ENCODE measurements at places on chromosomes 3 and 15.

GRCh38 chr3:174376346-174376745 lies 482.8 kb upstream of the NAALADL2 start:
- no peak for DNase-seq

GRCh38 chr15:80607287-80607980 lies 87.7 kb upstream of the ABHD17C start:
- no peak for DNase-seq

DNA sequence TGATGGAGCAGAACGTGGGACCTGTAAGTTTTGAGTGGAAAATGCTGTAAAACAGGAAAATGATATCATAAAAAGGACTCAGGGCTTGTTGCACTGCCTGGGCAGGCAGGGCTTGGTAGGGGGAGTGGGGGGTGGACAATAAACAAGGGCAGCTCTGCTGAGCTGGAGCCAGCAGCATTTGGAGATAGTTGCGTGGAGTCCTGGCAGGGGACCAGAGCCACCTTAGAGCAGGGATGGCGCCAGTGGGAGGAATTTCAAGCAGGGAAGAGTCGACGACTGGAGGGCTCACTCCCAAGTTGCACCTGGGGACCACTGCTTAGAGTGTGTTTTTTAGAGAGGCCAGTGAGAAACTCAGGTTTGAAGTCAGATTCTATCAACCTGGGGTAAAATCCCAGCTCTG lies 22.7 kb upstream of the FRMD4B start:
- DNase-seq = no peak

GRCh38 chr3:141940194-141940776 lies 63.8 kb downstream of the ATP1B3 start:
- no peak for DNase-seq

DNA sequence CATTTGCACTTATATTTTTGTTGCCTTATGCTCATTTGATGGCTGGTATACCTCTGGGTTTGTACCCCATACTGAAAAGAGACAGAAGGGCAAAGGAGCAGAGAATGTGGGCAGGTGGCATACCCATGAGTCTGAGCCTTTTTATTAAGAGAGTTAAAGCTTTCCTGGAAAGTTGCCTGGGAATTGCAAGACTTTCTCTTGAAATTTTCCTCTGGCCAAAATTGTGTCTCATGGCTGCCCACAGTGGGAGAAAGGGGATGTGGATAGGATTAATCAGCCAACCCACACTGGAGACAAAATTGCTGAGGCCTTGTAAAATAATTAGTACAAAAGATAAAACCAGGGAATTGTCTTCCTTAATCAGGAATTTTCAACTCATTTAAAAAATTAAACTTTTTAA lies 8.2 kb upstream of the NMD3 start:
- DNase-seq = no peak

DNA sequence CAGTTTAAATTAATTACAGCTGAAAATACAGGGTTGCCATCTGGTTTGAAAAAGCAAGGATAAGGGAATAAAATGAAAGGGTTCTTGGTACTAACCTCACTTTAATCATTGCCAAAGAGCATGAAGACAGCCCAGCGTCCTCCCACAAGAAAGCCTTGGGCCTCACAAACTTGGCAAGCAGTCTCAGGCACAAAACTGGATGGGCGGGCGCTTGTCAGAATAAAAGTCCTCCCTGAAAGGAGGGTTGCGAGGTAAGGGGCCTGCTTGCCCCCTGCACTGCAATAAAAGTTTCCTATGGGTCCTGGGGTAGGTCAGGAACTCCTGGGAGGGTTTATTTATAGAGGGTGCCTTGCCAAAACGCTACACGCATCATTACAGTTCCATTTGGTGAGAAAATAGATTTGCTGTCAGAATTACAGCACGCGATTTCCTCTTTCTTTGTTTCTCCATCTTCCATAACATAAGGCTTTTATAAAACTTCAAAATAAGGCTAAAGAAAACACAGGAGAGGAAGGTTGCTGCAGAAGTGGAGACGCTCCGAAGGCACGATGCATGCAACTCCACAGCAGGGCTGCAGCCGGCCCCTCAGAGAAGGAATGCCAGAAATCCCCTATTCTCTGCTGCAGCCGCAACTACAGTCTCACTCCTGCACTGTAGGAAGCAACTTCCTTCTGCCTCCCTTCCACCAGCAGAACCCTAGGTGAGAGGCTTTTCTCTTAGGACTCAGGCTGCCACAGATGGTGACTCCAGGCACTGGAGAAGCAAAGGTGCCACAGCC lies 61.3 kb downstream of the VGLL4 start:
- DNase-seq = no peak

DNA sequence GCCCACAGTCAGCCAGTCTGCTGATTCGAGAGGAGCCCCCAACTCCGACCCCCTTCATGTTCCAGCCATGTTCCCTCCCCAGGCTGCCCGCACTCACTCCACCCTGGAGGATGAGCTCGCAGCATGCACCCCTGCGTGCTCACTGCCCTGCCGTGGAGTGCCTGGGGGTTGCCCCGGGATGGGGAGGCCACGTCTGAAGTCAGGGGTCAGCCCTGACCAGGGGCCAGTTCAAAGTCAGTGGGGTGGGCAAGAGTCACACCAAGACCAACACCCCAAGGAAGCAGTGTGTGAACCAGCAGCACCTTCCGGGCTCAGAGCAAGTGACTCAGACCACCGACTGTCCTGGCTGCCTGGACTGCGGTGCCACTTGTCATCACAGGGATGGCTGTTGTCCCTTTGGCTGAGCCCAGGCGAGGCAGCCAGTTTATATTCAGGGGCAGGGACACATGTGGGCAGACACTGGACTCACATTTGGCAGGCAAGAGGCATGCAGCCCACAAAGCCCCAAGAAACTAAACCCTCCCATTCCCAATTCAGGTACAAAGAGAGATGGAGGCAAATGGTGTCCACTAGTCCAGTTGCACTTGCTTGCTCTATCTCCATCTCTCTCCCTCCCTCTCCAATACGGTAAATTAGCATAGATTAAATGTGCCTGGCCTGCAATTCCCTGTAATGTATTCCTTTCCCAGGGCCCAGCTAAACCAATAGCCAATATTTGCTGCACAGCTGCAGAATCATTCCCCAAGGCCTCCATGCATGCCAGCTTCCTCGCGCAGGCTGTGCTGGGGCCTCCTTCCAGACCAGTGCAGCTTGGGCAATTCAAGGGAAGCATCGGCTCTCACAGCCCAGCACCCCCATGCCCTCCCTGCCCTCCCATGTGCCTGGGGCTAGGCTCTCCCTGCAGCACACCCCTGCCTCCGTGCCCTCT lies 135.7 kb upstream of the IQSEC1 start:
- DNase-seq = peak; percentile 52

GRCh38 chr3:54994111-54994513 lies 66.3 kb upstream of the LRTM1 start:
- DNase-seq = peak; percentile 76

DNA sequence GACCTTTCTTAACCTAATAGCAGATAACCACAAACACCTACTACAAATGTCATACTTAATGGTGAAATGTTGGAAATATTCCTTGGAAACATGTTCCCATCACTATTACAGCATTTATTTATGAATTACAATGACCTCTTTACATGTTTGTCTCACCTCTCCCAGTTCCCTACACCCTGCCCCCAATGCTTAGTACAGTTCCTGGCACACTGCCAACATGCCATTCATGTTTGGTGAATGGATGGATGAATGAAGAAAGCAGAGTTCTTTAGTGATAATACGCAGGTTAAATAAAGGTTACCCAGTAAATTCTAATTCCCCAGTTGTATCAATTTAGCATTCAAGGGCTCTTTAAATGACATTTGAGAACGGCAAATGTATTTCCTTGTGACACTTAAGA lies 259.9 kb upstream of the ATP11B start:
- DNase-seq = no peak

DNA sequence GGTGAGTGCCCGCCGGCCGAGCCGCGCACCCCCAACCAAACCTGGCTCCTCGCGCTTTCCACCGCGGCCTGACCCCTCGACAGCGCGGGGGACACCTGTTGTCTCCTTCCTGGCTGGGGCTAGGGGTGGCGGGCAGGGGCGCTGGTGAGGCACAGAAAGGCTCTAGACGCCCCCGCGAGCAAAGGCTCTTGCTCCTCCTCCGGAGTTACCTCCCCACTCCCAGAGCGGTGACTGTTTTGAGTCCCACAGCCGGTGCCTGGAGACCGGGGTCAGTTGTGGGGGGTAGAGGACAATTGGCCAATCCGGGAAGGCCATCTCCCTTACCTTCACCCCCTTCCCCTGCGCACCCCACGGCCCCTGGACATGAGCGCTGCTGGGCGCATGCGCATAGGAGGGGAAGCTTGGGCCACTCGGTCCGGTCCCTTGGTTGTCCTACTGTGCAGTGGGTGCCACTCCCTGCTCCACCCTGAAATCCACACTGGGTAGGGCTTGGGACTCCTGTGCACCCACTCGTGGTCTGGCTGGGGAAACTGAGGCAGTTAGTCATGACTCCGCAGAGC lies 554 bp downstream of the CHST13 start:
- no peak for DNase-seq

DNA sequence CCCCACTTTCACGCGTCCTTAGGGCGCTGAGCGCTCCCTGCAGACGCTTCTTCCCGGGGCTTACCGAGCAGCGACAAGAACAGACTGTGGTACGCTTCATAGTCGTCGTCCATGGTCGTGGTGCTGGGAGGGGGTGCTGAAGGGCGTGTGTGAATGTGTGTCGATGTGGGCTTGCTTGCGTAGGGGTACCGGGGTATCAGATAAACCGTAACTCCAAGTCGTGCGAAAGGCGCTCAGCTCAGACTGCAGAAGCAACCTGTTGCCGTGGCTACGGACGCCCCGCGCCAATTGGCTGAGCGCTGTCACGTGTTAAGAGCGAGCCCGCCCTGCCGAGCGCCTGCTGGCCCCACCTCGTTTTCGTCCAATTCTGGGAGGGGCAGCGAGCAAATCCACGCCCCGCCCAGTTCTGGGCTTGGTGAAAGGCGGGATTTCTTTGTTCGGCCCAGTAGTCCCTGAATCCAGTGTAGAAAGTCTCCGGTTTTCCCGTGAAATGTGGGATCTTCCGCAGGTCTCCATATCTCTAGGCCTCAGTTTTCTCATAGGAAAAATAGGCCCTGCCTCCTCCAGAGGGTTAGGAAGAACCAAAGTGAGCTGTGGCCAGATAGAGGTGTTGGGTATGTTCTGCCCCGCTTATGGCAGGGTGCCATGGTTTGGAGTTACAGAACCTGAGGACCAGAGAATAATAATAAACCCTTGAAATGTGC lies at the start of gene EFCAB12:
TSS of gene EFCAB12 (minus strand) at position 261 of the 704 bp plus-strand sequence. CDS start at position 113, 148 bp downstream.
- peak; percentile 95 for DNase-seq

- no peak for DNase-seq
Measured at GRCh38 chr3:158722108-158722507, 10.1 kb downstream of the RARRES1 start.

DNA sequence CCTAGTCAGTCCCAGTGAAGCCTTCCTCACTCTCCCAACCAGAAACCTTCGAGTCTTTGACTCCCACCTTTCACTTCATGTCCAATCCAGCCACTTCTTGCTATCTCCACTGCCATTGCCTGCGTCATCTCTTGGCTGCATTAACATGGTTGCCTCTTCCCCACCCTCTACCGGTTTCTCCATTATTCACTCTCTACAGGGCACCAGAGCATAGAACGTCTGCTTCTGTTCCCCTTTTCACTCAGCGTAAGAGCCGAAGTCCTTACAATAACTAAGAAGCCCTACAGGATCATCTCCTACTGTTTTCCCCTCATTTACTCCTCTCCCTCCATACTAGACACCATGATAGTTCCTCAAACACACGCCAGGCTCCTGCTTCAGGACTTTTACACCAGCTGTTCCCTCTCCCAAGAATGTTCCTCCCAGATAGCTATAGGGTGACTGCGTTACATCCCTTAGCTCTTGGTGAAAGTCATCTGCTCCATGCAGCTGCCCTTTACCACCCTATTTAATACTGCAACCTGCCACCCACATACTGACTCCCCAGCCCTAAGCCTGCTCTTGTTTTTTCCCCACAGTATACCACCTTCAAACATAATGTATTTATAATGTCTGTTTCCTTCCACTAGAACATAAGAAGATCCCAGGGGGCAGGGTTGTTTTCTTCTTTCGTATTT lies 30.9 kb downstream of the RCN2 start:
- no peak for DNase-seq

DNA sequence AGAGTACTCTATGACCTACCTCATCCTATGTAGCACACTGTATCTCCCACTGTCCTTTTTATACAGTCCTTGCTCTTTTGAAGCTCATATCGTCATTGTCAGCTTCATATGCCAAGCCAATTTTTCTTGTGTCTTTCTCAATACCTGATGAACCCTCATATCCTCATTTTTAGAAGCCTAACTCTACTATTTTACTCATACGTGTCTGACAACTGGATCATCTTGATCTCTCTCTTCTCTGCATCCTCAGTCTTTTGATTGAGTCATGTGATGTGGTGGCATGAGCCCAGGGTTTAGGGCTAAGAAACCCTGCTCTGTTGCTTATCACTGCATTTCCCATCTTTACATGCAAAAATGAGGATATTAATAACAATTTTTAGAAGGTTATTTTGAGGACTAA lies 352.0 kb downstream of the LPP start:
- no peak for DNase-seq

DNA sequence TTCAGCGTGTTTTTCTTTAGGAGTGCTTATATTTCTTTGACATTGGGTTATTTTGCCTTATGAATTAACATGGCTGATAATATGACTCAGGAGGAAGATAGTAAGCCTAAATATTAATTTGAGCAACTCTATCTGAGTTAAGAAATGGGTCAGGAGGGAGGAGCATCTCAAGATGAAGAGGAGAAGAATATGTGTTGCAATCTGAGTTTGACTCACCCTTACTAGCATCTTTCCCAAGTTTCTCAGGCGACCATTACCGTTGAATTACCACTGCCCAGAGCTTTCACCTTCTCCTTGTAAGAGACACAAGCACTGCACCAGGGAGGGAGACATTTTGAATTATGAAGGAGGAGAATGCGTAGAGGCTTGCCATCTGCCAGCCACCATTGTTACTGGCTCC lies 138.3 kb upstream of the MYRIP start:
- DNase-seq = no peak

GRCh38 chr15:49721621-49722020 lies 100.8 kb downstream of the DTWD1 start:
- DNase-seq = peak; percentile 4

GRCh38 chr3:52190294-52191074 lies 7.5 kb upstream of the ALAS1 start:
- no peak for DNase-seq

DNA sequence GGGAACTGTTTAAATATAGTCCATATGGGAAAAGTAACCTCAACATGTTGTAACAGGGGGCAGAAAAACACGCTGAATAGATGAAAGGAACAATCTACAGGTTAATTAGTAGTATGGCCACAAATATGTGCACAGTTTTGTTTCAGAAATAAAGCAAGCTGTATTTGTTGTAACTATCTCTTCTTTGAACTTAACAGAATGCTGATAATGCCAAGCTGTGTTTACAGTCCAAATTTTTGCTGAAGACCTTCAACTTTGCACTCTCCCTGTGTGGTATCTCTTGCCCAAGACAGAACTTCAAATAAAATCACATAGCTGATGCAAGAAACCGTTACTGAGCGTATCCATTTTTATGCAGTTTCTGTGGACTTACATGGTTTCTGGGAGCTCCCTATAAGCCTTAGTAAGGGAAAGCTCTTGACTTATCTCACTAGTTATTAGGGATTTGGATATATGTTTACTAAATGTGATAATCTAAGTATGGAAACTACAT lies 425.4 kb upstream of the TPRG1 start:
- DNase-seq = no peak
